ENCODE measurements at places on chromosomes 16 and 17.

DNA sequence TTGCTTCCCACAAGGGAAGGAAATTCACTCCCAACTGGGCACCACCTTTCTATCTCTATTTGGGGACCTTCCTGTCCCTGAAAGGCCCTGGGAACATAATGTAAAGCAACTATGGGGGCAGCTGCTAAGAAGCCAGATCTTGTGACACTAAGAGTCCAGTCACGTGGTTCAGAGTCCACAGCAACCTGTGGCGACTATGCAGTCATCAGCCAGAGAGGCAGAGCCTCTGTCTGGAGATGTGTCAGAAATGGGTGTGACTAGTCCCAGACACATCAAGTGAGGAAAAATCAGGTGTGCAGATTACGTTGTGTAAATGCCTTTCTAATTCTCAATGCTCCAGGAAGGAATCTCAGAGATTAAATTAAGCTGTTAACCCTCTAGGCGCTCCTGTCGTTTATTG is 26.6 kb upstream of the SKAP1 start:
- DNase-seq: peak; percentile 69

DNA sequence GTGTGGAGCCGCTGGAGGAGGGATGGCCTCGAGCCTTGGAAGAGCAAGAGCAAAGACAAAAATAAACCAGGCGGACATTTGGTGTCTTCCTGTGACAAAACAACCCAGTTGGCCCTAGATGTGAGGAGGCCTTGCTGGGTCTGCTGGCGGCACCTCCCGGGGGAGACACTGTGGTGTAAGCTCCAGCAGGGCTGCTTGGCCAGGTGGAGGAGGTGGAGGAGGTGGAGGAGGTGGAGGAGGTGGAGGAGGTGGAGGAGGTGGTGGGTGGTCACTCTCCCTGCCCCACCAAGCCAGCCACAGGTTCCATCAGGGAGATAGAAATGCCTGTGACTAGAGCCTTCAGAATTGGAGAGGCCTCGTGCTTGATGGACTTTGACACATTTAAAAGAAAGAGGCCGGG is 32.1 kb downstream of the DBNDD1 start:
- no peak for DNase-seq

- no peak for DNase-seq
Measured at GRCh38 chr16:88983165-88983564, 6.2 kb upstream of the CBFA2T3 start.

DNA sequence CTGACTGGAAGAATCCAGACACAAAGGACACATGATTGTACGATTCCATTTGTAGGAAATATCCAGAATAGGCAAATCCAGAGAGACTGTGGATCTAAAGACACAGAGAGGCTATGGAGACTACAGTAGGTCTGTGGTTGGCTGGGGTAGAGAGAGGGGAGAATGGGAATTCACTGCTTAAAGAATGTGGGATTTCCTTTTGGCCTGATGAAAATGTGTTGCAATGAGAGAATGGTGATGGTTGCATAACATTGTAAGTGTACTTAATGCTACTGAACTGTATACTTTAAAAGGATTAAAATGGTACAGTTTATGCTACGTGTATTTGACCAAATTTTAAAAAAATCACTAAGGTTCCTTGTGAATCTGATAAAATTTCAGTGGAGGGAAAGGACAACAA is 62.1 kb downstream of the GPRC5B start:
- DNase-seq: no peak

GRCh38 chr17:30379303-30379902 is 676 bp downstream of the CPD start:
- DNase-seq: peak; percentile 70

DNA sequence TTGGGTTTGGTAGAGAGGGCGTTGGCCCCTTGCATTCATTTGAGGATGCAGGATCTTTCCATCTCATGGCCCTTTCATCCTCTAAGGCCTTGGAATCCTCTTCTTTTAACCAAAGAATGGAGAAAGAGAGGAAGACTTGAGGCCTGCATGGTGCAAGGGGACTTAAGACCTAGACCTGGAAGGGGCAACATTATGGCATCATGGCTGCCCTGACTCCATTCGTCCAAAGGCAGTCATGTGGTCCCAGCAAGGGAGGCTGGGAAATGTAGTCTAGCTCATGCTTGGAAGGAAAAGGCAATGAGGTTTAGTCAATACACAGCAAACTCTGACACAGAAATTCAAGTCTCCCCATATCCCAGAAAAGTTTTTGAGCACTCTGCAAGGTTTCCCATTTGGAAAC is 30.7 kb upstream of the CDRT4 start:
- no peak for DNase-seq

DNA sequence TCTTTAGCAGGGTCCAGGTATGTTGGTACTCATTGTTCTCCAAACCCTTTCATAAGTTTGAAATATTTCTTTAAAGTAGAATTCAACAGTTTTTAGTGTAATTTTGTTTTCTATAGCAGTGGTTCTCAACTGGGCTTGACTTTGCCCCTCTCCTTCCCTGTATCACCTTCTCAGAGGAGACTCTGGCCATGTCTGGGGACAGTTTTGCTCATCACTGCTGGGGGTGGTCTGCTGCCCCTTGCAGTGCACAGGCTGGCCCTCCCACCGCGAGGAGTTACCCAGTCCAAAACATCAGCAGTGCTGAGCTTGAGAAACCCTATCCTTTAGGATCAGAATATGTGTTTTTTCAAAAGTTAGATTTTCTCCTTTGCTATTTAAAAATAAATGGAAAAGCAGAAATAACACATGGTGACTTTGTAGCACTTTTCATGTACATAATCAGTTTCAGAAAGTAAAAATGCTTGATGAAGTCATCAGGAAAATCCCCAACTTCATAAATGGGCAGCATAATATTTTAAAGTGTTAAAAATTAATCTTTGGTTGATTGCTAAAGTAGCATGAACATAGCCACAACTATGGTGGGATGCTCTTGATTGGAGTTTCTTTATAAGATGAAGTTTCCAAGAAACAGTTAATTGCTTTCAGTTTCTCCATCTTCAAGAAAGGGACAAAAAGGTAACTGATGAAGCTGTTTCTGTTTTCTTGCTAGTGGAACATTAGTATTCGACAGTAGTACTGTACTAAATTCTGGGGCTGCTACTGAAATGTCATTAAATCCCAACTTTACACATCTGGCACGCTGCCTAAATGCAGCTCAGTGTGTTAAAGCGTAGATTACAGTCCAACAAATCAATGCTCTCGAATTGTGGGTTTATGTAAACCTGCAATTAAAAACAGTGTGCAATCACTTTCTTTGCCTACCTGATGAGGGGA is 70.3 kb downstream of the NETO2 start:
- peak; percentile 36 for DNase-seq

DNA sequence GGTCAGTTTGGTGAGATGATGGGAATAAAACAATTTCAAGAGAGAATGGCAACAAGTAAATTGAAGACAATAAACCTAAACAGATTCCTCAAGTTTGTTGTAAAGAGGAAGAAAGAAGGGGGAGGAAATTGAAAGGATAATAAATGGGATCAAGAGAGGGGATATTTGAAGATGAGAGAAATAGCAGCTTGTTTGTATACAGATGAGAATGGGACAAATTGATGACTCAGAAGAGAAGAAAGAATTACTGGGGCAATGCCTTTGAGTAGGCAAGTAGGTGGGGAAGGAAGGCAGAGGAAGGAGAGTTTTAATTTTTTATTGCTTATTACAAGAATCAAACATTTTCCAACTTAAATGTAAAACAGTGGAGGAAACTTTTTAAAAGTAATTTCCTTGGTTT is 98.3 kb downstream of the CHD9 start:
- no peak for DNase-seq

GRCh38 chr16:11870399-11870798 is 19.1 kb upstream of the RSL1D1 start:
- DNase-seq: no peak

- DNase-seq: no peak
Measured at GRCh38 chr16:68035227-68035626, 12.1 kb downstream of the DUS2 start.

- DNase-seq: no peak
Measured at GRCh38 chr16:87126403-87127025, 190.7 kb downstream of the C16orf95 start.

GRCh38 chr17:72187556-72187955 is 66.7 kb downstream of the SOX9 start:
- DNase-seq: peak; percentile 52

DNA sequence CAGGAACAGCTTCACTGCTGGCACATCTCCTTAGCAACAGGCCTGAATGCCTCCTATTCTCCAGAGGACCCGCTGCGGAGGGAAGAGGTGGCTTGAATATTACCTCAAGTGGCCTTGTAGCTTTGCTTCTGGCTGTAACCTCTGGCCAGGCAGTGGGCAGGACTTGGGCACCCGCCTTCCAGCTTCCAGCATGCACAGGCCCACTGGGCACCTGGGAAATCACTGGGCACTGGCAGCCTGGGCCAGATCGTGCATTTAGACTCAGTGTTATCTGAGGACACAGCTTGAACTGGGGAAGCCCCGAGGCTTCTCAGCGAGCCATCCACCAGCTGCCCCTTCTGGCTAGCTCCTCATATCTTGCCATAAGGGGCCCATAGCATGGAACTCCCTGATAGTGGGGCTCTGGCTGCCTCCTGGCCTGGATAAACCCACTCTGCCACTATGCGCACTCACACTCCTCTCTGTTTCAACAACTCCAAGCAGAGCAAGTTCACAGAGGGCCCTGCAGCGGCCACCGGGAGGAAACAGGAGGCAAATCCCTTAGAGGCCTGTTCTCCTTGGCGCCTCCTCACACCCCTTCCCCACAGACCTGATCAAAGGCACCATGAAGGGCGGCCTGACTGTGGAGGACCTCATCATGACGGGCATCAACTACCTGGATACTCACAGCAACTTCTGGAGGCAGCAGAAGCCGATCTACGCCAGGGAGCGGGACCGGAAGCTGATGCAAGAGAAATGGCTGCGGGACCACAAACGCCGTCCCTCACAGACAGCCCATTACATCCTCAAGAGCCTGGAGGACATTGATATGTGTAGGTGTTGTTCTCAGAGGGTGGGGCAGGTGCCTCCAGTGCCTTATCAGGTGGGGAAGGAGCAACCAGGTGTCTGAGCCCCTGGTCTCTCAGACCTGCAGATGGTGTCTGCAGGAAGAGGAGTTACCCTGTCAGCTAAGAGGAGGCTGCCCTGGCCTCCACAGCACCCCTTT is 7.8 kb downstream of the ODAD4 start:
- no peak for DNase-seq

DNA sequence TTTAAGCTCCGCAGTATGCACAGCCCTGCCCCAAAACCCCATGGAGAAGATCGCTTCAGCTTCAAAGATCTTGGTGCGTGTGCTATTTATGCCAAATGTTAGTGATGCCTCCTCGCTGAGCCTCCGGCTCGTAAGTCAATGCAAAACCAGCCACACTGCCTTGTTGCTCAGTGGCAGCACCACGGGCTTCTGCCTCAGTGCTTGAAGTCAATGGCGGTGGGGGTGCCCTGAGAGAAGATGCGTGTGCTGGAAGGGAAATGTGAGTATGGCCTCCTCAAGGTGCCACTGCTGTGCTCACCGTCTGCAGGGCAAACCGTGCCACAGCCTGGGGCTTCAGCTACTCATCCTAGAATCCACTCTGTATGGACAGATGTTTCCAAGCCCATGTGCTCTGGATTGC is 121.9 kb downstream of the XYLT1 start:
- DNase-seq: no peak

All from kidney (tissue), 22 donors.